ENCODE measurements at places on chromosomes 16 and 17. TPM values are rescaled to one million over a fixed set of nuclear protein-coding genes. Genes with fewer than 3 reads are reported as not detected.

GRCh38 chr16:8630255-8630953, 8.9 kb downstream of the METTL22 start:
- H3K4me1 ChIP-seq: no peaks in the 10 kb centered on the region
- H3K4me3 ChIP-seq: no peak overlapping the region
- peaks cover 67% of the 10 kb centered on the region for H3K36me3 ChIP-seq
- no peak overlapping the region for H3K27ac ChIP-seq
- no peaks in the 10 kb centered on the region for H3K27me3 ChIP-seq

DNA sequence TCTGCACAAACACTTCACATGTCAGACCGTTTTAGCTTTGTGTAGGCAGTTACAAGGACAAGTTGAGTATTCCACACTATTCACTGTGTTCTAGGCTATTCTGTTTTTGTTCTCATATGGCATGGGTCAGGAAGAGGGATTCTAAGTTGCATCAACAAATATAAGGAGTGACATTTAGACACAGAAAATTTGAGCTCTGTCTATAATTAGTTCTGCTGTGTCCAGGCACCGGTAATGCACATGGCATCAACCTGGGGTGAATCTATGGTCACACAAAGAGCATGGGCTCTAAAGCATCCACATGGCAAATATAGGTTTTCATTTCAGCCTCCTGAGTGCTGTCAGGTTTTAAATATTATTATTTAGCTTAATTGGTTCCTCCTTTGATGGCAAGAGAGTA, 130.4 kb upstream of the PMFBP1 start:
- no peak for DNase-seq
- H3K27me3 ChIP-seq: no peaks in the 10 kb centered on the region
- no peak overlapping the region for H3K27ac ChIP-seq
- no peak overlapping the region for H3K4me3 ChIP-seq
- H3K36me3 ChIP-seq: no peaks in the 10 kb centered on the region

DNA sequence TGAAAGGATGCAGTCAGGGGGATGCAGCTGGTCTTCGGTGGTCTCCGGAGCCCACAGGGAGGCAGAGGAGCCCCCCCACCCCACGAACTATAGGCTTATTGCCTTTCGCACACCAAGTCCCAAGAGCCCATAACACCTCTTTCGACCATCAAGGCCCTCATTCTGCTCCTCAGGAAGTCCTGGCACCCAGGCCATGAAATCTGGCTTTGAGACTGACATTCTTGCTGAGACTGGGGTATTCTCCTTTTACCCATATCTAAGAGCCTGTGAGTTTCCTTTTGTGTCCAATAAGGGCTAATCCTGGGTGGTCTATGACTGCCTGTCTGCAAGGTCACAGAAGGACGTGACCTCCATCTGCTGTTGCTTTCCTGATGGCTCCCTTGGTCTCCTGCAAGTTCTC, 6.4 kb upstream of the ARL4D start:
- H3K36me3 ChIP-seq: no peaks in the 10 kb centered on the region
- H3K4me3 ChIP-seq: no peak overlapping the region
- H3K27ac ChIP-seq: no peak overlapping the region
- H3K27me3 ChIP-seq: no peaks in the 10 kb centered on the region
- no peak for DNase-seq

PRKCB gene
- 69.0 TPM for total RNA-seq

NHERF2 gene
- 2.6 TPM for total RNA-seq

GRCh38 chr16:71428883-71429282, 13.0 kb downstream of the TLE7 start:
- H3K27ac ChIP-seq: no peak overlapping the region
- DNase-seq: no peak
- H3K36me3 ChIP-seq: no peaks in the 10 kb centered on the region

KRT33A gene
- not detected for total RNA-seq

GRCh38 chr17:7466639-7467341, 12.6 kb downstream of the ZBTB4 start:
- H3K4me1 ChIP-seq: peaks cover 5% of the 10 kb centered on the region
- H3K27me3 ChIP-seq: no peaks in the 10 kb centered on the region
- H3K4me3 ChIP-seq: no peak overlapping the region

GRCh38 chr16:82105107-82105506, 64.9 kb downstream of the MPHOSPH6 start:
- no peak overlapping the region for H3K27ac ChIP-seq
- H3K36me3 ChIP-seq: no peaks in the 10 kb centered on the region
- DNase-seq: no peak
- H3K27me3 ChIP-seq: peaks cover 18% of the 10 kb centered on the region

KRT17 gene
- not detected for total RNA-seq

DNA sequence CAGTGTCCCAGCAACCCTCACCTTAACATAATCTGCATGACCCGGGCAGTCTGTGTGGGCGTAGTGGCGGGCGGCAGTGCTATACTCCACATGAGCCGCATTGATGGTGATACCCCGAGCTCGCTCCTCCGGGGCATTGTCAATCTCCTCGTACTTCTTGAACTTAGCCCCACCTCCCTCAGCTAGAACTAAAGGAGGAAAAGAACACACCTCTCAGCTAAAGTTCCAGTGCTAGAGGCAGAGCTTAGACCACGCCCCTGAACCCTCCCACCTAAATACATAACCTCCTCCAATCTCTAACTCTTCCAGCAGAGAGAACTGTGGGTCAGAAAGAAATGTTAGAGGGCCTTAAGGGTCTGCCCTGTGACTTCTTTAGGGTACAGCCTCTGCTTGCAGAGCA, 855 bp downstream of the TUFM start:
- peak; percentile 31 for DNase-seq
- H3K36me3 ChIP-seq: peaks cover 48% of the 10 kb centered on the region
- peak overlapping the region; percentile 97 for H3K27ac ChIP-seq

- no peaks in the 10 kb centered on the region for H3K27me3 ChIP-seq
- no peak overlapping the region for H3K27ac ChIP-seq
- H3K36me3 ChIP-seq: no peaks in the 10 kb centered on the region
- no peak for DNase-seq
- no peaks in the 10 kb centered on the region for H3K4me1 ChIP-seq
These were observed 21.0 kb downstream of the MRM3 start for GRCh38 chr17:802901-803881.

CCL5 gene
- total RNA-seq: 28.9 TPM

- peaks cover 1% of the 10 kb centered on the region for H3K27me3 ChIP-seq
- H3K4me1 ChIP-seq: peaks cover 23% of the 10 kb centered on the region
- no peak overlapping the region for H3K4me3 ChIP-seq
- peaks cover 13% of the 10 kb centered on the region for H3K36me3 ChIP-seq
- H3K27ac ChIP-seq: no peak overlapping the region
These were observed 318.9 kb downstream of the MAP2K6 start for GRCh38 chr17:69733171-69734012.

GRCh38 chr17:33205552-33205951, 87.5 kb downstream of the ASIC2 start:
- DNase-seq: no peak
- H3K27me3 ChIP-seq: peaks cover 2% of the 10 kb centered on the region
- no peaks in the 10 kb centered on the region for H3K4me1 ChIP-seq
- no peaks in the 10 kb centered on the region for H3K36me3 ChIP-seq
- no peak overlapping the region for H3K27ac ChIP-seq

DNA sequence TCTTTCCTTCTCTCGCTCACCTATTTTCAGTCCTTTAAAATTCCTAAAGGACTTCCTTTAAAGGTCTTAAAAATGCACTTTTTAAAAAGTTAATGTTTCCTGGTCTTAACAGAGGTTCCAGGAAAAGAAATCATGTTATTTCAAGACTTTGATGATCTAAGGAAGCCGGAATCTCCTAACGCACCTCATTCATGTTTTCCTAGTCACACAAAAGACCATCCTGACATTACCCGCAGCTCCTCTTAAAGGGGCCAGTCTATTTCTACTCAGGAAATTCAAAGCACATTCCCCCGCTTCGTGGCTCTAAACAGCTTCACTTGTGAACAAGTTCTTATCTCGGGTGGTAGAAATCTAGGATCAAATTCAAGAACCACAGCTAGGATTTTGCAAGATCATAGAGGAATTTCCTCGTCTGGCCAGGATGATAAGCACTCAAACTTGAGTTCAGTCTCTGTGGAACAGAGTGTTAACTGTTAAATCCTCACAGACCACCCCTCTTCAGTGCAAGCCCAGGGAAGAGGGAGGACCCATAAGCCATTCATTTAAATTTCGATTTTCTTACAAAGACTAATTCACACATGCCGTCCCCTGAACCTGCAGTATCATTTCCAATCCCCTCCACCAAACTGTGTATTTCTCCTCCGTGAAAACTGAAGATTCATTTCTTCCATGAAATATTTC, 137.1 kb upstream of the AXIN2 start:
- H3K36me3 ChIP-seq: no peaks in the 10 kb centered on the region
- H3K27ac ChIP-seq: no peak overlapping the region
- H3K4me1 ChIP-seq: no peaks in the 10 kb centered on the region
- peaks cover 12% of the 10 kb centered on the region for H3K27me3 ChIP-seq
- no peak for DNase-seq

GRCh38 chr16:49269201-49269600, 12.4 kb downstream of the CBLN1 start:
- no peak overlapping the region for H3K4me3 ChIP-seq
- H3K36me3 ChIP-seq: no peaks in the 10 kb centered on the region
- no peaks in the 10 kb centered on the region for H3K4me1 ChIP-seq
- no peak for DNase-seq
- no peak overlapping the region for H3K27ac ChIP-seq

GRCh38 chr16:82629441-82630027, 2.8 kb downstream of the CDH13 start:
- peaks cover 65% of the 10 kb centered on the region for H3K27me3 ChIP-seq
- H3K4me1 ChIP-seq: peaks cover 4% of the 10 kb centered on the region
- no peak for DNase-seq
- no peak overlapping the region for H3K27ac ChIP-seq

- peaks cover 39% of the 10 kb centered on the region for H3K4me1 ChIP-seq
- peak overlapping the region; percentile 17 for H3K27ac ChIP-seq
- DNase-seq: no peak
- peaks cover 48% of the 10 kb centered on the region for H3K36me3 ChIP-seq
These were observed 58.3 kb downstream of the STH start for GRCh38 chr17:46057366-46057765.

Data from activated T-helper 2 cell treated with anti-CD3 and anti-CD28 coated beads, Interferon-gamma antibody, Interleukin-2, Interleukin-4, amounts not matched to agents 10 μg/mL and 5 μg/mL and 100 μg/mL, durations not matched to agents 14 hours and 24 hours and 36 hours (primary cell).